ENCODE measurements at places on chromosomes 1 and 21.

- no peak for DNase-seq
Observed at GRCh38 chr21:33078907-33079582, 9.1 kb downstream of the OLIG1 start.

DNA sequence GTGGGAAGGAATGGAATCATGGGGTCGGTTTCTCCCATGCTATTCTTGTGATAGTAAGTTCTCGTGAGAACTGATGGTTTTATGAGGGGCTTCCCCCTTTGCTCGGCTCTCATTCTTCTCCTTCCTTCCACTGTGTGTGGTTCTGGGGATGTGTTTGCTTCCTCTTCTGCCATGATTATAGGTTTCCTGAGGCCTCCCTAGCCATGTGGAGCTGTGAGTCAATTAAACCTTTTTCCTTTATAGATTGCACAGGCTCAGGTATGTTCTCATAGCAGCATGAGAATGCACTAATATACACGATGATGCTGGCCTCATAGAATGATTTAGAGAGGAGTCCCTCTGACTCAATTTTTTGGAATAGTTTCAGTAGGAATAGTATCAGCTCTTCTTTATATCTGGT lies 195.4 kb upstream of the IVNS1ABP start:
- no peak for DNase-seq

DNA sequence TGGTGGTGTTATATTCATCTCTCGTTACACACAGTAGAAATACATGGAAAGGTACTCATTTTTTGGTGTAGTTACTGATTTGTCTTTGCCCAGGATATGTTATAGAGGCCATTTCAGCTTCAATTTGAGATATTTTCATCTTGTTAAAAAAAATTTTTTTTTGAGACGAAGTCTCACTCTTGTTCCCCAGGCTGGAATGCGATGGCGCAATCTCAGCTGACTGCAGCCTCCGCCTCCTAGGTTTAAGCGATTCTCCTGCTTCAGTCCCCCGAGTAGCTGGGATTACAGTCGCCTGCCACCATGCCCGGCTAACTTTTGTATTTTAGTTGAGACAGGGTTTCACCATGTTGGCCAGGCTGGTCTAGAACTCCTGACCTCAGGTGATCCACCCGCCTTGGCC lies 19.0 kb downstream of the MORC3 start:
- no peak for DNase-seq

DNA sequence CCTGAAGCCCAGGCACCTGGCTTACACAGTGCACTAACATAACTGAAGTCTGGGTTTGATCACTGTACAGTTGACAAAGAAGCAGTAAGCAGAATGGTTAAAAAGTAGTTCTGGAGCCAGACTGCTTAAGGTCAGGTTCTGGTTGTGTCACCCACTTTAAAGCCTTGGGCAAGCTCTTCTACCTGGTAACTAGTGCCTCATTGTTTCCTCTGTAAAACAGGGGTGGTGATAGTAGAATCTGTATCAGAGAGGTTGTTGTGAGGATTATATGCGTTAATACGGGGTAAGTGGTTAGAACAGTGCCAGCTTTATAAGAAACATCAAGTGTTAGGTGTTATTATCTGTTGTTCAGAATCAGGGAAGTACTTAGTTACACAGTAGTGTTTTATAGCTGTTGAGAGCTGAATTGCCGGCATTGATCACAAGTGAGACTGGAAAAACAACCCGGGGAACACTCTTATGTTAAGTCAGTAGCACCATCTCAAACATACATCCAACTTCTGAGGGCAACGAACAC lies 3.7 kb downstream of the BACH1 start:
- DNase-seq, result no peak

- no peak for DNase-seq
Observed at GRCh38 chr1:193553564-193553963, 367.2 kb upstream of the B3GALT2 start.

DNA sequence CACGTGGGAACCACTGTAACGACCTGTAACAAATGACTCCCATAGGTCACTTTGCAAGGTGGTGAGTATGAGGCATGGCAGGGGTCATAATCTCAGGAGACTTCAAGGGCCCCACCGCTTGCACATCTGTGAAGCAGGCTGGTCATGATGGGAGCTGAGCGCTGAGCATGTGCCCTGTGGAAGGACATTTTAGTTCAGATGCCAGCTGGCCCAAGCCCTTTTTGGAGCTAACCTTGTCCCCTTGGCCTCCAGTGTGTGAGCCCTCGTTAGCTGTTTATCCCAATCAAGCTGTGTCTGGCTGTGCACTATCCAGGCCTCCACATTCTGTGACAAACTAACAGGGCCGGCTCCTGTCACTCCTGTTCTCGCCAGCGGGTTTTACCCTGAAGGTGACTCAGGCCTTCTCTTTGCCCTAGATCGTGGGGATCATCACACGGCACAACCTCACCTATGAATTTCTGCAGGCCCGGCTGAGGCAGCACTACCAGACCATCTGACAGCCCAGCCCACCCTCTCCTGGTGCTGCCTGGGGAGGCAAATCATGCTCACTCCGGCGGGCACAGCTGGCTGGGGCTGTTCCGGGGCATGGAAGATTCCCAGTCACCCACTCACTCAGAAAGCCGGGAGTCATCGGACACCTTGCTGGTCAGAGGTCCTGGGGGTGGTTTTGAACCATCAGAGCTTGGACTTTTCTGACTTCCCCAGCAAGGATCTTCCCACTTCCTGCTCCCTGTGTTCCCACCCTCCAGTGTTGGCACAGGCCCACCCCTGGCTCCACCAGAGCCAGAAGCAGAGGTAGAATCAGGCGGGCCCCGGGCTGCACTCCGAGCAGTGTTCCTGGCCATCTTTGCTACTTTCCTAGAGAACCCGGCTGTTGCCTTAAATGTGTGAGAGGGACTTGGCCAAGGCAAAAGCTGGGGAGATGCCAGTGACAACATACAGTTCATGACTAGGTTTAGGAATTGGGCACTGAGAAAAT lies 7.6 kb downstream of the NPPA start:
- no peak for DNase-seq

GRCh38 chr1:49036700-49037099 lies 260.0 kb upstream of the BEND5 start:
- no peak for DNase-seq

- DNase-seq, result no peak
Observed at GRCh38 chr1:10178597-10179405, 31.6 kb upstream of the KIF1B start.

- no peak for DNase-seq
Observed at GRCh38 chr1:45345014-45345413, 4.8 kb upstream of the MUTYH start.

DNA sequence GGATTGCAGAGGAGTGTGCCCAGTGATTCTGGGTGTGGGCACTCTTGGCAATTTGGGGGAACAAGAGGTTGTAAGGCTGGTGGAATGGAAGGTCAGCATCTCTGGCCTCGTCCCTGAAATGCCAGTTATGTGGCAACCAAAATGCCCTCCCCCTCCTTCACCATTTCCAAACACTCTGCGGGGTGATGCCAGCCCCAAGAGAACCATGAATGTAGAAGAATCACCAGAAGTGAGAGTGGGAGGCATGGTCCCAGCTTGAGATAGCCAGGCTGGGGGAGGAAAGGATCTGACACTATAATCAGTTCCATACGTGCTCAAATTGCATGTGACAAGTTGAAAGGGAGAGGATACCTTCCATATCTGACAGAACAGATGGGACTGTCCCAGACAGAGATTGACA lies 88.7 kb upstream of the EDN2 start:
- DNase-seq, result no peak

GRCh38 chr1:173268786-173269277 lies 61.7 kb upstream of the TNFSF4 start:
- DNase-seq, result no peak

DNA sequence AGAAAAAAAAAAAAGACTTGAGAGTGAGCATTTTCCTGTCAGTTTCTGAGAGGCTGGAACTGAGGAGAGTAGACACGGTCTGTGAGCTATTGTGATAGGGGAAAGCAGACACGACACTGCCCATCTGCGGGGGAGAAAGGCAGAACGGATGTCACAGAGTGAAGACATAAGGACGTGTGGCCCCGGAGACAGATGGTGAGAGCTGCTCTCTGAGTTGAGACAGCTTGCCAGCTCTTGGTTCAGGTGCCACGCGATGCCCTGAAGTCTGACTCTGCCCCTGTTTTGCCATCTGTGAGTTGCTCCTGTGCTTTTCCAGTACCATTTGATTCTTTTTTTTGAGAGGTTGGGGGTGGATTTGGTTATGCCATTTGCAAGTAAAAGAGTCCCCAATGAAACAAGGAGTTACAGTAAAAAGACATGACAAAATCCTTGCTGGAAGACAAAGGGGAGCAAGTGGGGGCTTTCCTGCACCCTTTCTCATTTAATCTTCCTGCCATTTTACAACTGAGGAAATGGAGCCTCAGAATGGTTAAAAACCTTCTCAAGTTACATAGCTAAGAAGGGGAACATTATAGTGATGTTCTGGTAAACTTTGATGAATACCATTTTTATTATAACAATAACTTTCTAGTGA lies 128.9 kb upstream of the DNAH14 start:
- no peak for DNase-seq

DNA sequence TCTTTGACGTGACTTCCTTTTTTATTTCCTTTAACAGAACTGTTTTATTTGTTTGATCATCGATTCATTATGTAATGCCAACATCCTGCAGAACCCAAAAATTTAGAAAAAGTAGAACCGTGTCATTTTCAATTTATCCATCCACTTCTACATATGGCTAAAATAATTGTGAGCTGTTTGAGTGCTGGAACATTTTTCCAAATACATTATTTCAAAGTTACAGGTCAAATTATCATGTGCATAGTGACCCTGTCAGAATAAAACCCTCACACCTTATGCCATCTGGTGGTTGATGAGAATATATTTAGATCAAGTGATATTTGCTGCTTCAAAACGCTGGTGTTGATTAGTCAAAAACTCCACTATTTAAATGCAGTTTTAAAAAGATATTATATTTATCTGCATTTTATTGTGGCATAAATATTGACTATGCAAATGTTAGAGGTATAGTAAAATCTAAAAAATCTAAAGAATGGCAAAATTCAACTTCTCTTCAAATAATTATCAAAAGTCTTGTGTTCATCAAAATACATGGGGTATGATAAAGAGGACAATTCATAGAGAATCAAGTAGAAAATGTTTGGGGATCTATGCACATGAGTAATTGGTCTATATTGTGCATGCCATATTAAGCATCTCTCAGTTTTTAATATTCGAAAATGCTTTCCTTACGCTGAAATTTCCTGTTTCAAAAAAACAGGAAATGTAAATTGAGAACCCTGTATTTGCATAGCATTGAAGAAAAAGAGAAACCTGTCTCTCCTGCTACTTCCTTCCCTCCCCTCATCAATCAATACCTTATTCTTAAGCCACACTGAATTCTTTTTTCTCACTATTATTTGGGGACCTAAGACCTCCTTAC lies 39.7 kb downstream of the UBE2U start:
- DNase-seq, result no peak

DNA sequence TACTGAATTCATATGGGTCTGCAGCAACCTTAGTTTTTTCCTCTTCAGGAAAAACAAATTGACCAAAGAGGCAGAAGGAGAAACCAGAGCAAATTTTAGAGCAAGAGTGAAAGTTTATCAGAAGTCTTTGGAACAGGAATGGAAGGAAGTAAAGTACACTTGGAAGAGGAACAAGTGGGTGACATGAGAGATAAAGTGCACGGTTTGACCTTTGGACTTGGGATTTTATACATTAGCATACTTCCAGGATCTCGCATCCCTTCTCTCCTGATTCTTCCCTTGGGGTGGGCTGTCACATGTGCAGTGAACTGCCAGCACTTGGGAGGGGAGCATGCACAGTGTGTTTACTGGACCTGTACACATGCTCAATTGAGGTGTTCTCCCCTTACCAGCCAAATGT lies 754.8 kb upstream of the ADAMTS5 start:
- no peak for DNase-seq

DNA sequence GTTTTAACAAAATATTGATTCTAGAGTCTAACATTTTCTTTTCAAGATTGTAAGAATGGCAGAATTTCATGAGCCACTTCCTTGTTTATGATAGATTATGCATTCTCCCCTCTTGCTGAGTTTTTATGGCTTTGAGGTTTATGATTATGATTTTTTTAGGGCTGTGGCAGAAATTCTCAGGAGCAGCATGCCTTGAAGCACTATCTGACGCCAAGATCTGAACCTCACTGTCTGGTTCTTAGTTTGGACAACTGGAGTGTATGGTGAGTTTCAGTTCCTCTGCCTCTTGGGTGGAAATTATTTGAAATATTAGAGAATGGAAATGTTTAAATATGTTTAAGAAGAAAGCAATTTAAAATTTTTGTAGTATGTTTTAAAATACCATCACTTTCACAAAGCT lies 10.2 kb downstream of the USP16 start:
- no peak for DNase-seq

DNA sequence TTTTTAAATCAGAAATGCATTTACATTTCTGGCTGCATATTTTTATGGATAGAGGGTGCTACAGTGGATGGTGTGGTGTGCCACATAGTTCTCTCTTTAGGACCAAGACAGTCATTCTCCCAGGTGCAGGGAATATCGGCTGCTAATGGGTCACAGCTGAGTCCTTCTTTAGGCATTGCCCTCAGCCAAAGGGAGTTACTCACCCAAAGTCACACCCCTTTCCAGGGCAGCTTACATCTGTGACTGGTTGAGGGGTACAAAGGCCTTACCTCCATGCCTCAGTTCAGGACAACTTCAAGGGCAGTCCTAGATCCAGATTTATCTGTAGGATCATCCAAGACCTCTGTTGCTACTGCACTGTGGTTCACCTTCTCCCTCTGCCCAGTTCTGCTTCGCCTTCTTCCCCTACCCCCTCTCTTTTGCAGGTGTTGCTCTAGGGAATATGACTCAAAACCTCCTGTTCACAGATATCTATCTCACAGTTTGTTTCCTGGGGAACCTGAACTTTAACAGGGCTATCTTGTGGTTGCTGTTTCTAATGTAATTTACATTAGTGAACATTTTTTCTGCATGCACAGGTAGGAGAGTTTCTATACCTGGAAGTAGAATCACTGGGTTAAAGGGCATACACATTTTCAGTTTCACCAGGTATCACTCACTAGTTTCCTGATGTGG lies 413.9 kb downstream of the RPS6KC1 start:
- DNase-seq, result no peak

DNA sequence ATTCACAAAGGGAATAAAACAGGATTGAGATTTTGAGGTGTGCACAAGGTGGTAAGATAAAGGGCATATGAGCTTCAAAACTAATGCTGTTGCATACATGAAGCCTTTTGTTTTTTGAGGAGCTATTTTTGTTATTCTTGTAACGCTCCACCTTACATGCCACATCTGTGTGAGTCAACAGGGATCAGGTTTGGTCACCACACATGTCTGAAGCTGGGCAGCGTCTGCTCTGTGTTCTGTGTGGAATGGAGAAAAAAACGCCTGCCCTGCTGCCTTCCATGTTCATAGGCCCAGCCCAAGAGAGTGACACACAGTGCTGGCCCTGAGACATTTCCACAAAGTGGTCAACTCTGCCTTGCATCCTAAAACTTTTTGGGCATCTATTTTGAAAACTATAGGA lies 67.7 kb downstream of the MPZL1 start:
- no peak for DNase-seq
